Activated naive CD8-positive, alpha-beta T cell treated with anti-CD3 and anti-CD28 coated beads, Interleukin-2, amount 10 ng/mL, durations not matched to agents 7 days and 5 days (primary cell): ENCODE measurements at places on chromosomes 12 and 14. TPM values are rescaled to one million over a fixed set of nuclear protein-coding genes. Genes with fewer than 3 reads are reported as not detected.
A peak's percentile ranks its signal among the peaks of the same experiment; 100 is the strongest.

DNA sequence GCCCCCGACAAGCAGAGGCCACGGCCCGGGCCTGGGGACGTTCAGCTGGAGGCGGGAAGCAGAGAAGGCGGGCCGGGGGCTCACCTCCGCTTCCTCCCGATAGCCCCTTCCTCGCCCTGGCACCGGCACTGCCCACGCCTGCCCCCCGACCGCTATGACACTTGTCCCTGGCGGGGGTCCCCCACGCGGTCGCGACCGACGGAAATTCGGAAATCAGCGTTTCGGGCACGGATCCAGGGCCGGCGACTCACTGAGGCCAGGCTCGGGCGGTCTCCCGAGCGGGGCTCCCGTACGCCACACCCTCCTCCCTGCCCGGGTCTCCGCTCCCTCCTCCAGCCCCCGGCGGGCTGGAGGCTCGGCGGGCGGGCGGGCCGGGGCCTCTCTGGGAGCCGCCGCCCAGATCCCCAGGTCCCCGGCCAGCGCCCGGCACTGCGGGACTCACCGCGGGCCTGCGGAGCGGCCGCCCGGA lies 581 bp downstream of the PITPNM2 start:
- DNase-seq: no peak

GRCh38 chr12:46455648-46456352 lies 83.2 kb upstream of the SLC38A2 start:
- DNase-seq: no peak

RFLNA gene
- not detected for total RNA-seq

RPL10L gene
- not detected for total RNA-seq

GRCh38 chr12:92921877-92922276 lies 7.2 kb downstream of the EEA1 start:
- no peak for DNase-seq

GRCh38 chr12:97597031-97597751 lies 134.6 kb downstream of the RMST start:
- no peak for DNase-seq

BIN2 gene
- 161 TPM for total RNA-seq

TMEM63C gene
- 0.48 TPM for total RNA-seq

DNA sequence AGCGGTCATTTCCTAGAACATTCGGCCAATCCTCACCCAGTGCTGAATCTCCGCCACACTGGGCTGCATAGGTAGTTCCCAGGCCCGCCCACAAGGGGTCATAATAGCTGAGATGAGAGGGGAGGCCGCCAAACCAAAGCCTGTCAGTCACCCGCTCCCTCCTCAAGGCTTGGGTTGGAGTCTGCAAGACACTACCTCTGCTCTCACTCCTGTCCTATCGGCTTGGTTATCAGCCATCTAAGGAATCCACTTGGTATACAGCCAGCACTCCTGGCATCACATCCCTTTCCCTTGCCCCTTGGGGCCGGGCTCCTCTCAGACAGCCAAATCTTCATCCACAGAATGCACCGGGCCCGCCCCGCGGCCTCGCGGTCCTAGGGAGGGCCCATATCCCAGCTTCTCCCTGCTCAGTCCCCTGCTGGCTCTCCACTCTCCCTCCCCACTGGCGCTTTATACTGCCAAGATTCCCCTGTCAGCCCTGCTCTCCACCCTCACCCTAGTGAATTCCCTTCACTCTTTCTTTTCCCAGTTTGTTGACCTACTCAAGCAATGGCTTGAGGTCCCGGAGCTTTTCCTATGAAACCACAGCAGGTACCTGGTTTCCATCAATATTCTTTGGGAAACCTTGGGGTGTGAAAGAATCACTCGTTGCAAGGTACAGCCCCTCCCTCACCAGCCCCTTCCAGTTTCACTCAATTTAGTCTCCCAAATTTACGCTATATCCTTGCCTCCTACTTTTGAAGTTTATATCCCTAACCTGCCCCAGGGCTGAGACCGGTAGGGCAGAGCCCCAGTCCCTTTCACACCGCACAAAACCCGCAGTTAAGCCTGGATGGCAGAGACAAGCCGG lies 1.4 kb downstream of the IFFO1 start:
- DNase-seq: peak; percentile 73

MYF6 gene
- not detected for total RNA-seq

GRCh38 chr14:55238019-55238680 lies 33.1 kb upstream of the FBXO34 start:
- no peak for DNase-seq

VSX2 gene
- not detected for total RNA-seq

SUOX gene
- total RNA-seq: 11.4 TPM

PFDN5 gene
- total RNA-seq: 388 TPM

DNA sequence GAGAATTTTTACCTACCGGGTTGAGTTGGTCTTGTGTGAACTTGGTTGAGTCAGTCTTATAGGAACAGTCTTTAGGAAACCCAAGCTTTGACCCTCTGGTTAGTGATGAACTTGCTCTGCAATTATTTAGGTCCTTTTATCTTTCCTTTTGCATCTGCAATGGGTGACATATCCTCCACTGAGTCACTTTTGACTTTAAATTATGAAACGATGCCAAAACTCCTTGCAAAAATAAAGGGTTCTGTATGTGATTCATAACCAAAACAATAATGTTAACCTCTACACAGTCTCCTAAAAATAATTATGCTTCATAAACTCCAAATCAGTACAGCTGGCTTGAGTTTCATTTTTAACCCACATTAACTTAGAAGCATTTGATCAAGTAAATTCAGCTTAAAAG lies 979.4 kb downstream of the GALC start:
- DNase-seq: no peak

- no peak for DNase-seq
These were observed 21.1 kb downstream of the AVPR1A start for GRCh38 chr12:63129927-63130326.

DNA sequence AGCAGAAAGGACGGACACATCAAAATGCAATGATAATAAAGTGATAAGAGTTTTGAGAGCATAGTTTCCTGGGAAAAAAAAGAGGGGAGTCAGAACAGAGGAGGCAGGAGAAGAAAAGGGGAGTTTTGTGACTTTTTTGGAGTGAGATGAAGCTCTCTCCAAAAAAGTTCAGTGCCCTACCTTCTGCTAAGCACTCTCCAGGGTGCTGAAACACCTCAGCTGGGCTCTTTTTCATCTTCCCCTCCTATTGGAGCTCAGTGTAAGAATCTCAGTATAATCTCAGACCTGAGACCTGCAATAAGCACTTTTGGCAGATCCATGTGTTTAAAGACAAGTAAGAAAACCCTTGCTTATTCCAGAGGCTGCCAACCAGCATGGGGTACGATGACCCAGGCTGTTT lies 58.9 kb upstream of the SRRM4 start:
- no peak for DNase-seq
